ENCODE measurements at places on chromosomes 4 and X.

- DNase-seq, result no peak
Measured at GRCh38 chrX:38356401-38356800, 4.0 kb downstream of the OTC start.

DNA sequence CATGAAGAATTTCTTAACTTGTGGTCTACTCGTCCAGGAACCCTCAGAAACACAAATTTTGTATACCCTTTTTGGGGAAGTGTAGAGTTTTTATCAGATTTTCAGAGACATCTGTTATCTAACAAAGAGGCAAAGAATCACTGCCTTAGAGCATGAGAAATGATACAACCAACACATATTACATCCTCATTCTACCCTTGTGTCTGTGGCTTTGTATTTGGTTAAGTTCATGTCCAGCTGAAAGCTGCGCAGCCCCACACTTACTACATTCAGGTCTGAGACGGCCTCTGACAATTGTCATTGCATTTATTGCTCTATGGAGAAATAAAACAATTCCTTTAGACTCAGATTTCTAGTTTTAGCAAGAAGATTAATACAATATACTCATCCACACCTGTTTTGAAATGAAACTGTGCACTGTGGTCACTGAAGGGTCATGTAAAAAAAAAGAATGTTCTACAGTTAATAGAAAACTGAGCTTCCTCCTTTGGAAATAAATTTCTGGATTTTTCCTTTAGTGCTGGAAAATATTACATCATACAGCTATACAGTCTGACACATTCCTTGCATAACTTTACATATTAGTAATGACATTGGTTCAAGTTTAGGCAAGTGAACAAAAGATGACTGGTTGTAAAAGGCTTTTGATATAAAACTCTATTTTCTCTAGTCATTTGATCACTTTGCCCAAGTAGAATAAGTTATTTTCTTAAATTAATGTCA, 39.8 kb downstream of the GLRB start:
- DNase-seq, result no peak

- DNase-seq, result no peak
Measured at GRCh38 chr4:85610450-85610849, 135.5 kb downstream of the ARHGAP24 start.

DNA sequence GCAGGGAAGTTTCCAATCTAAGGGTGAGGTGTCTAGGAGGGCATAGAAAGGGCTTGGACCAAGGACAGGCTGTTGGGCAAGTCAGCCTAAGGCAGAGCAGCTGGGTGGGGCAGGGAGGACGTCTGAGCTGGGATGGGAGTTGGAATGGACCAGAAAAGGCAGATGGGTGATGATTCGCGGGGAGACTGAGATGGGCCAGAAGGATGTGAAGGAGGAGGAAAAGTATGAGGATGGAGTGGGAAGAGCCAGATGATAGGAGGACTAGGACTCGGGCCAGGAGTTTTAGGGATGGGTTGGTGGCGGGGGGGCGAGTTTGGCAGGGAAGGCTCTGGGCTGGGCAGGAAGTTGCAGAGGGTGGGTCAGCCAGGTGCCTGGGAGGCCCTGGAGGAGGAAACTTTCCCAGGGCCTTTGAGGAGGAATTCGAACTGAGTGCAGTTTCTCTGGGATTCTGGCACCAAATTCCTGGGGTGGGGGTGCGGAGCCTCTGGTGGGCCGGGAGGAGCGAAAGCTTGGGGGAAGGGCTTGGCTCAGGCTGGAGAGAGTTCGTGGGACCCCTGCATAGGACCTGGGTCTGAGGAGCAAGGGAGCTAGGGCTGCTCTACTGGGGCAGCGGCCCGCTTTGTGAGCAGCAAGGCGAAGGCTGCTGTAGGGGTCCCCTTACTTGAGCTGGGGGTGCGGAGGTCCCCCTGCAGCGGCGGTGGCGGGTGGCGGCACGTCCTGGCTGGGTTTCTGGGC, 8.7 kb upstream of the TIMP1 start:
- no peak for DNase-seq

- DNase-seq, result no peak
Measured at GRCh38 chr4:119755599-119755998, 127.0 kb upstream of the PDE5A start.

GRCh38 chrX:28177202-28177601, 196.0 kb upstream of the DCAF8L1 start:
- DNase-seq, result no peak

DNA sequence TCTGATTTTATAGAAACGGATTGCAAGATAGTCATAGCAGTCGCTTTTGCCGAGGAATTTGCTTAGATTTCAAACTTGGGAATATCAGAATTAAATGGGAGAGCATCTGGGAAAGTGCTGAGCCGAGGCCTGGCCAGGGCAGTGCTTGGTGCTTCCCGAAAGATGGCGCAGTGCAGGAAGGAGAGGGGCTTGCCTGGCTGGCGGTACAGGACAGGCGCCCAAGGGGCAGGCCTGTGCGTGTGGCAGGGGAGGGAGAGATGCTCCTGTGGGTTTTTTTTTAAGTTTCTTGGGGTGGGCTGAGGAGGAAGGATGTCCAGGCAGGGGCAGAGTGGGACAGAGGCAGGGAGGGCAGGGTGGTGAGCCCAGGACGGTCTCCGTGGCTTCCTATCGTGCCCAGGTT, 241.1 kb downstream of the AFAP1 start:
- no peak for DNase-seq

DNA sequence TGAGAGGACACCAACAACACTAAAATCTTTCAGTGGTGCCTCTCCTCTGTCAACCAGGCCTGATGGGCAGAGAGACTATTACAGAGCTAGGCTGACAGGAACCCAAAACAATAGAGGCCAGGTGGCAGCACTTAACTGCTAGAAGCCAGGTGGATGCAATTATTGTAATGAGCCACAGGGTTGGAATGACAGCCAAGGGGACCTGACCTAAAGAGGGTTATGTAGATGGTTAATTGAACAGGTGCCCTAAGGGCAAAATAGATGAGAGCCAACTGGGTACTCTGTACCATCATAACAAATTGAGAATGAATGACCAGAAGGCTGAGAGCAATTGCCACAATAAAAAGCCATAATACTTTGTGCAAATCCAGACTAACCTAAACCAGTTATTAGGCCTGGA, 24.7 kb upstream of the FRAS1 start:
- no peak for DNase-seq

- no peak for DNase-seq
Measured at GRCh38 chr4:14615671-14616070, 386.6 kb upstream of the CPEB2 start.

DNA sequence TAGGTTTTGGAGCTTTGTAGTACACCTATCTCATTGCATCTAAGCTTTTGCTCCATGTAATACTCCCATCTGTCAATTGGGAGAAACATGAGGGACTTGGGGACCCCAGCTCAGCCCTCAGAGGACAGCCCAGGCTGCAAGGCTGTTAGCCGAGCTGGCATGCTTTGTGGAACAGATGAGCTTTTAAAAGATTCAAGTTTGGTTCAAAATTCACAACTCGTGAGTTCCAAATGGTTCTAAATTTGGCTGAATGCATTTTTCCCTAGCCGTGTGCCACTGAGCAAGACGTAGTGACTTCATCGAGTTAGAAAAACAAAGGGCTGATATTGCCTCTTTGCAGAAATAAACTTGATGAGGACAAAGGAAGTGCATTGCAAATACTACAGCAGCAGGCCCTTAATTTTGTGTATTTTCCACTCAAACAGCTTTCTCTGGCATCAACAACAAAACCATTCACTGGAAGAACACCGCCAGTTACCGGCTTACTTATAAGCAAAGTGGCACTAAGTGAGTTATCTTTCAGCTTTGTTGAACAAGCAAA, 165.0 kb upstream of the HS3ST1 start:
- no peak for DNase-seq

- DNase-seq, result no peak
Measured at GRCh38 chrX:132958091-132958703, at the start of gene HS6ST2. HS6ST2 (minus strand) TSS chrX:132958629.

GRCh38 chr4:123526511-123526910, 129.9 kb downstream of the SPRY1 start:
- no peak for DNase-seq

DNA sequence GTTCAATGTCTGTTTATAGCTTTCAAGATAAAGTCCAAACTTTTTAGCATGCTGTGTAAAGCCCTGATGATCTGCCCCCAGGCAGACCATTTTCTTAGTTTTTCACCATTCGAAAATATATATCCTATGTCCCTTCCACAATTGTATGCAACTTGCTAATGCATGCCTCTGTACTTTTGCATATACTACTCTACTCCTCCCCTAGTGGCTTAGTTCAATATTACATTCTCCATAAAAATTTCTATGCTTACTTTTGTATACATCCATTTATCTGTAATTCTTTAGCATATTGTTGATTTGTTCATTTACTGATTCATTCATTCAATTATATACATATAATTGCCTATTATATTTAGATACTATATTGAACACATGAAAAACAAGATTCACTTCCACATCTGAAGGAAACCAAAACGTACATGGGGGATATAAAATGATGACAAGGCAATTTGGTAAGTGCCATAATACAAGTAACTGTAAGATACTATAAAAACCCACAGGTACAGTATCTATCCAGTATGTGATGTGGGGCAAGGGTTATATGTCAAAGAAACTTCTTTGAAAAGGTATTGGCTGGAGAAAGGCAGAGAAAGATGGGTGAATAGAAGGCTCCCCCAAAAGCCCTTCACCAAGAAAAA, 902.5 kb downstream of the FAM133A start:
- DNase-seq, result no peak

DNA sequence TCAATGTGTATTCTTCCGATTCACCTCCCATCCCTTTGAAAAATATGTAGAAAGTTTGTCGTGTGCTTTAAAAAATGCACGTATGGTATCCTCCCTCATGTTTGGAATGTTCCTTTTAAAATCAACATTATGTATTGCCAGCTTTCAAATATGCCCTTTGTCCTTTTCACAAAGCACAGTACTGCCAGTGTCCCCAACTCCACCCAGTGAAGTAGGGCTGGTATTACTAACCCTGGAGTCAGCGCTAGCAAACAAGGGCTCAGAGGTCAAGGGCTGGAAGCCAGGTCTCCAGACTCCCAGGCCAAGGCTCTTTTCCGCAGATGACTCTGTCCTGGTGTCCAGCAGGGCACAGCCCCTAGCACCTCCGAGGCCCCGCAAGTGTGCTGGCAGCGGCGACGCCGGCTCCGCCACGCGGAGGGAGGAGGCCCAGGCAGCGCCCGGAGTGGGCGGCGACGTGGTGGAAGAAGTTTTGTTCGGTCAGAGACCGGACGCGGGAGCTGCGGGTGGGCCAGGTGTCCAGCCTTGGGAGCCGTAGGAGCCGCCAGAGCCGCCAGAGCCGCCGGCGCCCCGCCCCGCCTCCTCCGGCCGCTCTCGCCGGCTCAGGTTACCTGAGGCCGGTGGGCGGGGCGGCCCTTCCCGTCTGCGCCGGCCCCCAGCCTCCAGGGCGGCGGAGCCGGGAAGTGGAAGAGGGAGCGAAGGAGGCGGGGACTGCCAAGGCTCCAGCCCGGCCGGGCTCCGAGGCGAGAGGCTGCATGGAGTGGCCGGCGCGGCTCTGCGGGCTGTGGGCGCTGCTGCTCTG, at the start of gene IL13RA1:
TSS of gene IL13RA1 (plus strand) at position 720 of the 799 bp plus-strand sequence. CDS start at position 753, 33 bp downstream.
- no peak for DNase-seq

GRCh38 chr4:42953321-42953720, 60.8 kb downstream of the GRXCR1 start:
- no peak for DNase-seq

GRCh38 chr4:137519406-137519805, 12.9 kb downstream of the PCDH18 start:
- no peak for DNase-seq
